ENCODE measurements at places on chromosomes 6 and 20. TPM values are rescaled to one million over a fixed set of nuclear protein-coding genes. Genes with fewer than 3 reads are reported as not detected.

- H3K4me3 ChIP-seq, result no peak overlapping the region
- peaks cover 5% of the 10 kb centered on the region for H3K27me3 ChIP-seq
- H3K4me1 ChIP-seq, result peaks cover 3% of the 10 kb centered on the region
- H3K36me3 ChIP-seq, result no peaks in the 10 kb centered on the region
These were observed 59.0 kb upstream of the TPD52L1 start for GRCh38 chr6:125094563-125094962.

GRCh38 chr6:34852406-34853085, 35.3 kb downstream of the TAF11 start:
- no peak overlapping the region for H3K27ac ChIP-seq
- no peaks in the 10 kb centered on the region for H3K27me3 ChIP-seq
- H3K4me3 ChIP-seq, result no peak overlapping the region
- no peak for DNase-seq
- H3K4me1 ChIP-seq, result no peaks in the 10 kb centered on the region

DNA sequence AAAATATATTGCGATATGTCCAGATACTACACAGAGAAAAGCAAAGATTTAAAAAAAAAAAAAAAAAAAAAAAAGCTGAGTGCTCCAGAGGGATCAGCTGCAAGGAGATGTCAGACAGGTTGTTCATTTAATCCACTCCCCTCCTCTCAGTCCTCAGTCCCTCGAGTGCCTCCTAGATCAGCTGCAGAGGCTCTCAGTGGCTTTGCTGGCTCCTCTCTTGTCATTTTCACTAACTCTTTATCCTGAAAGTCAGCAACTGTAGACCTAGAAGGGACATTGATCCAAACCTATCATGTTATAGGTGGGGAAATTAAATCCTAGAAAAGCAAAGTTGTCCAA, 61.6 kb downstream of the KIAA0319 start:
- no peak overlapping the region for H3K4me3 ChIP-seq
- DNase-seq, result no peak

DNA sequence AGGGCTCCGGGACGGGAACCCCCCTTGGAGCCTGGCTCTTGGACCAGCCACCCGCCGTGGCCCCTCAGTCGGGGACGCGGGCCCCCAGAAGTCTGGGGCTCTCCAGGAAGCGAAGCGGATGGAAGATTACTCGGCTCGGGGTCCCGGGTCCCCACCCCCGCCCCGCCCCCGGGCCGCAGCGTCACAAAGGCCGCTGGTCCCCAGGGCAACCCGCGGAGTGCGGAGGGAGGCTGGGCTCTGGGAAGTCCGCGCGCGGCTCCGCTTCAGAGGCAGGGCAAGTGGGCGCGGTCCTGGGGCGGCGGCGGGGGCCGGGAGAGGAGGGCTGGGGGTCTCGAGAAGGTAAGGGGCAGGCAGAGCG, at the start of gene FNDC11:
FNDC11 (plus strand) TSS at position 227 of the 358 bp plus-strand sequence. CDS start 1,505 bp downstream, outside the sequence.
- H3K4me3 ChIP-seq, result peak within 1 kb of the TSS; percentile 36
- H3K27me3 ChIP-seq, result no peaks in the 10 kb centered on the region
- DNase-seq, result peak; percentile 62

DNA sequence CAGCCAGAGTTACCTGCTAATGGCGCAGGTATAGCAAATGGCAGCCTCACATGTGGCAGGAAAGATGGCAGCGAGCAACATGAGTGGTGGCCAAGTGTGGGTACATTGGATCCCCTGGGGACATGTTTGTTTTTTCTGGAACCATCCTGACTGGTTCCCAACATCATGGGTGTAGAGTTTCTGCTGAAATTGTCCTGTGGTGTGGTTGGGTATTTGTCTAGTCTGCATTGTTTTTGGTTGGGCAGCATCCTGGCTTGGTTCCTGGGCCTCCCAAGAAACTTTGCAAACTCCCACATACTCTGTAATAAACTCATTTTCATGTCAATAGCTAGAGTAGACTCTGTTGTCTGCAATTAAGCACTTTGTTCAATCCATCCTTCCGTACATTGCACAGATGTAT, 282.6 kb downstream of the CDC5L start:
- no peak overlapping the region for H3K4me3 ChIP-seq
- no peaks in the 10 kb centered on the region for H3K27me3 ChIP-seq
- H3K4me1 ChIP-seq, result no peaks in the 10 kb centered on the region
- no peak for DNase-seq
- H3K27ac ChIP-seq, result no peak overlapping the region

DNA sequence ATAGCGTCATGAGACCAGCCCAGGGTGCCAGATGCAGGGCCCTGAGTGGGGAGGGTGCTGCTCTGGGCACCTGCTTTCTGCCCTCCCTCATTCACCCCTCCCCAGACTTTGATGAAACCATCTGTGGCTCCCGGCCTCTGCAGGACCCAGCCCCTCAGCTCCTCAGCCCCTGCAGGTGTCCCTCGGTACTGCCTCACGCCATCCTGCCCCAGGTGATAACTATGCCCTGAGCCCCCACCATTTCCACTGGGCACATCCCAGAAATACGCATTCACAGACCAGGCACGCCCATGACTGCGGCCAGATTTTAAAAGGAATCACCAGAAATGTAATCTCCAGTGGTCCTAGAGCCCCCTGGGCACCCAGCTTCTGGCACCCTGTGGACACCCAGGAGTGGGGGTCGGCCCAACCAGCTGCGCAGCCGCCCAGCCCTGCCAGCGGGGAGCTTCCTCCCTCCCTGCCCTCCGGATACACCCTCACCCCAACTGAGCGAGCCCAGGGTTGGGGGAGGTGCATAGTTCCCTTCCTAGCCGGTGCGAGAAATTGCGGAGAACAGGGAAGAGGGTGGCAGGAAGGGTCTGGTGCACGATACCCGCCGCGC, 615 bp upstream of the NTSR1 start:
- H3K4me3 ChIP-seq, result peak overlapping the region; percentile 38
- no peaks in the 10 kb centered on the region for H3K36me3 ChIP-seq
- H3K4me1 ChIP-seq, result peaks cover 10% of the 10 kb centered on the region
- H3K27ac ChIP-seq, result no peak overlapping the region
- DNase-seq, result peak; percentile 57

DNA sequence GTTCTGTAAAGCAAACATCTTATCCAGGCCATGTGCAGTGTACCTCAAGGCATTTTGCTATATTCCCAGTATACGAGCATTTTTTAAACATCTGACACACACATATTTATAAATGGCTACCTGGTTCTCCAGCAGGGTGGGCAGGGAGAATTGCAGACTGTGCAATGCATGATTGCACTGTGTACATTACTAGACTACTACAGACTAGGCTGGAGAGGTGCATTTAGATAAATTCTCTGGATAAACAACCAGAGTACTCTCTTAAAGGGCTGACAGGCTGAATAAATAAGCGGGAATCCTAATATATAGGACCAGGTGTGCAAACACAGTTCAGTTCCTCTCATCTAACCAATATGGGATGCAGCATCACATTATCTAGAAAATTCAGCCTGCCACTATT, 428.3 kb upstream of the ARID1B start:
- no peak for DNase-seq
- no peak overlapping the region for H3K27ac ChIP-seq
- H3K4me3 ChIP-seq, result no peak overlapping the region
- no peaks in the 10 kb centered on the region for H3K27me3 ChIP-seq
- peaks cover 5% of the 10 kb centered on the region for H3K4me1 ChIP-seq

GRCh38 chr20:17766226-17766625, 66.5 kb downstream of the BANF2 start:
- no peak for DNase-seq
- no peaks in the 10 kb centered on the region for H3K4me1 ChIP-seq
- H3K27ac ChIP-seq, result no peak overlapping the region
- no peaks in the 10 kb centered on the region for H3K27me3 ChIP-seq

The ABHD16B gene
- 0.16 TPM for total RNA-seq

The TLDC2 gene
- not detected for total RNA-seq

The OPRM1 gene
- not detected for total RNA-seq
